Left hindlimb (tissue), 1 donor: ENCODE measurements at places on chromosomes 2 and 18.

GRCh38 chr18:49214706-49215105 is 245.7 kb downstream of the DYM start:
- DNase-seq: no peak

DNA sequence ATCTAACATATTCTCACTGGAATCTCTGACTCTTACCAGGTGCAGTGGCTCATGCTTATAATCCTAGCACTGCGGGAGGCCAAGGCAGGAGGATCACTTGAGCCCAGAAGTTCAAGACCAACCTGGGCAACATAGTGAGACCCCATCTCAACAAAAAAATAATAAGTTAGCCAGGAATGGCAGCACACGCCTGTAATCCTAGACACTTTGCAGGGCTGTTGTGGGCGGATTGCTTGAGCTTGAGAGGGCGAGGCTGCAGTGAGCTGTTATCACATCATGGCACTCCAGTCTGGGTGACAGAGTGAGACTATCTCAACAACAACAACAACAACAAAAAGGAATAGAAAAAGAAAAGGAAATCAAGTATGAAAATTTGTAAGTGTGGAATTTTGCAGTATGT is 306.5 kb upstream of the CYP26B1 start:
- DNase-seq: no peak

DNA sequence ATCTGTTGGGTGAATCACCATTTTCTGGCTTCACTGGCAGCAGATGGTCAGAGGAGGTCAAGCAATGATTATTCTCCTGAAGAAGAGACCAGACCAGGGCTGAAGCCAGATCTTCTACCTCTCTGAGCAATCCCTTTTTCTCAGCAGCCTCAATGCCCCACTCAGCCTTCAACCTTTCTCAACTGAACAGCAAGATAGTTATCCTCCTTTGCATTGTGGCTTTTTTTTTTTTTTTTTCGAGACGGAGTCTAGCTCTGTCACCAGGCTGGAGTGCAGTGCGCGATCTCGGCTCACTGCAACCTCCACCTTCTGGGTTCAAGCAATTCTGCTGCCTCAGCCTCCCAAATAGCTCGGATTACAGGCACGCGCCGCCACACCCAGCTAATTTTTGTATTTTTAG is 50.5 kb downstream of the ZFP36L2 start:
- DNase-seq: no peak

GRCh38 chr2:170639635-170640034 is 75.5 kb upstream of the SP5 start:
- DNase-seq: no peak

DNA sequence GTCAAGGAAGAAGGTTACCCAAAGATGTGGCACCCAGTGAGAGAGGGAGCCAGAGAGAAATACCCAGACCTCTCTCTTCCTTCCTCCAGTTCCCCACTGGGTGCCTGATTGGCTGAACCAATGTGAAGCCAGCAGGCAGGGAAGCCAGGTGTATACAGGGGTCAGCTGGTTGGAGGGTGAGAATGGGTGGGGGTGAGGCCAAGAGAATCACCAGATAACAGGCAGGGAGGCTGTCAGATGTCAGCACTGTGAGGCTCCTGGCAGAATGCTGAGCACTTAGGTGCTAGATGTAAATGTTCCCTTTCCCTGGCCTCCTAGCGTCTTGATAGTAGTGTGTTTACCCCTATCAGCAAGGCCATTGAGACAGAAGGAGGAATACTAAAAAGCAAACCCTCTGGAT is 104.0 kb upstream of the MGAT5 start:
- no peak for DNase-seq

GRCh38 chr2:170227951-170228350 is 50.0 kb downstream of the MYO3B start:
- DNase-seq: no peak
